Femur (tissue), 1 donor: ENCODE measurements at places on chromosomes 12 and 14.

DNA sequence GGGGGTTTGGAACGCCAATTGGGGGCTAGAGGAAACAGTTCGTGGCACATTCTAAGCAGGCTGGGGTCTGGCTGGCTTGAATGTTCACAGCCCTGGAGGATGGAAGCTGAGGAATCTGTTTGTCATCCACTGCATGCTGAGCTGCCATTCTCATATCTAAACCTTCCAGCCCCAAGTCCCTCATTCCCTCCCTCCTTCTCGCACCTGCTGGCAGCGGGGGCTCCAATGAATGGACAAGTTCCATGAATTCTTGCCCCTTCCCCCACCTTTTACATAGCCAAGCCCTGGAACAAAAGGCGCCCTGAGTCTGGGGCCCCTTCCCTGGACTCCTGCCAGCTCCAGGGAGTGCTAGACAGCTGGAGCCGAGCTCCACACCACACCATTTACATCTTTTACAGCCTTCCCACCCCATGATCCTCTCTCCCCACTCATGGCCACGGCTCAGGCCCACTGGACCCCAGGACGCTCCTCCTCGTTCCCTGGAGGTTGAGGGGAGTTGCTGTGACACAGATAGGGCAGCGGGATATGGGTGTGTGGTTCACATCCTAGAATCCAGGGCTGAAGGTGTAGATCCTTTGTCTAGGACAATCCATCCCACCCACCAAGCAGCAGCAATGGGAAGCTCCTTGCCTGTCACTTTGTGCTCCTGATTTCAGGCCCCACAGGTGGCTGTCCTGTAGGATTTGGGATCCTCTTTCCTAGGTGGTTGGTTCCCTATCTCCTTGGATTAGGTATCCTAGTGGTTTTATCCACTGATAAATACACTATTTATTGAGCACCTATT is 21.7 kb upstream of the VRTN start:
- peak; percentile 41 for DNase-seq

DNA sequence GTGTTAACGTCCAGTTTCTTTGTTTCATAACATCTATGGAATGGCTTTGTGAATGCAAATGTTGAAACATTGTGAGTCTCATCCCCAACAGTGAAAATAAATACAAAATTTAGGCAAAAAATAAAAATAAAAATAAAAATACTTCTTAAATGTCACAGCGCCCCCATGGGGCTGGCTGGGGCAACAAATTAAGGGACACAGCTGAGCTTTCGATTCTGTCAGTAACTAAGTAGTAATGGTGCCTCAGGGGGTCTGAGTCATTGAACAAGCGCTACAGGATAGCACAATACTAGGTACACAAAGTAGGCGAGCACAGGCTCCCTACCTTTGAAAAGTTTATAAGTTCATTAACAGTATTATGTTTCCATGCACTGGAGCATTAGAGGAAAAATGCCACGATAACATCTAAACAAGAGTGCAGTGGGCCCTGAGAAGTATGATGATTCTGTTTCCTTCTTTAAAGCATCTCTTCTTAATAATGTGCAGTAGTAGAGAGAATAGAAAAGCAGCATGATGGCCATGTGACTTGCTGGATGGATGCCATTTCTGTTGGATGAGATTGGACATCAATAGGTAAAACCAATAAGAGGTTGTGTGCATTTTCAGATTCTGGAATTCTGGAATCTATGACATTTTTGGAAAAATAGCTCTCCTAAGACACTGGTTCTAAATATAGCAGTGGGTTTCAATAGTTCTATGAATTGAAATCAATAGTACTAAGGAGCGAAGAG is 667.2 kb downstream of the DIO2 start:
- DNase-seq: no peak

- DNase-seq: no peak
These were observed 10.2 kb downstream of the HEATR5A start for GRCh38 chr14:31410048-31410650.

DNA sequence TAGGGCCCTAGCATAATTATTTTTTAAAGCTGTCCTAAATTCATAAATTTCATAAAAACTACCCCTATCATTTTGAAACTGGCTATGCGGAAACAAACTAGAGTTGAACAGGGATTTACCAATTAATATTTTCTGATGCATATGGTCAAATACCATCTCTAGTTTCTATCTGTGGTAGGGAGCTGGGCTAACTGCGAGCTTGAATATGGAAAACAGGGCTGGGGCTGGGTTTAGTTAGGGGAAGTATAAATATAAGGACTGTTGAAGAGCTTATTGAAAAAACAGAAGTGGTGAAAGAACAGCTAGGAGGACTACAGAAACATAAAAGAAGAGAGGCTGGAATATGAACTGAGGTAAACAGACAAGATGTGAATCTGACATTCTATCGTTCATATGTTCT is 91.8 kb downstream of the SLC38A1 start:
- no peak for DNase-seq

- no peak for DNase-seq
These were observed 2.7 kb downstream of the ART4 start for GRCh38 chr12:14840616-14841015.

DNA sequence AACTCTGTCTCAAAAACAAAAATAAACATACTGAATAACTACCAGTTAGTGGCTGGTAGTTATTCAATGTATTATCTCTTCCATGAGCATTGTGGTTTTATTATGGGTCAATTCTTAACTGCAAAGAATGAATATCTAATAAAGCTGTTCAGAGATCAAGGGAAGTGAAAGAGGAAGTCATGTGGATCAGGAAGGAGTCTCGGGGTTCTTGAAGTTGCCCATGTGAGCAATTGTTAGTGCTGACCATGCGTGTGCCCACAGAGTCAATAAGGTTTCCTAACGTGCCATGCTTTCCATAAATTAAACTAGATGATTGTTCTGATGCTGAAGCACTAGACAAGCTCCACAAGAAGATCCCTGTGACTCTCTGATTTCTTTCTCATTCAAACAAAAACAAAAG is 136.5 kb upstream of the CPSF6 start:
- no peak for DNase-seq

- peak; percentile 14 for DNase-seq
These were observed 7.4 kb downstream of the RBP5 start for GRCh38 chr12:7121324-7121723.

- DNase-seq: no peak
These were observed 242.9 kb downstream of the TMEM132D start for GRCh38 chr12:129660946-129661345.

- no peak for DNase-seq
These were observed 190.5 kb upstream of the PLXNC1 start for GRCh38 chr12:93957870-93958269.

GRCh38 chr12:3014641-3015040 is 55.4 kb downstream of the TEAD4 start:
- DNase-seq: no peak

- no peak for DNase-seq
These were observed 1087.4 kb upstream of the FLRT2 start for GRCh38 chr14:84442521-84442920.

DNA sequence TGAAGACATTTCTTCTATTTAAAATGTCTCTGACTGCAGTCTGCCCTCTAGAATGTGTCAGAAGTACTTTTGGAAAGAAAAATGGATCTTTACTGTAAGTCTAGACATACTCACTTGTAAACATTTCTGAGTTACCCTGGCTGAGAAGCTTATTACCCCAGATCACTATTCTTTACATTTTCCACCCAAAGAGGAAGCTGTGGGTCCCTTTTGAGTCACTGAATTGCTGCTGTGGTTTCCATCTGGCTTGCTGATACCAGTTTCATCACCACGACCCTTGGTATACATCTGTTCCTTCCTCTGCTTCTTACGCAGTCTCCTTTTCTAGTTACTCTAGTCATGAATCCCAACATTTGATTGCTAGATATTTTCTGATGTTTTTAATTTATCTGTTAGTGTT is 20.2 kb upstream of the CLEC4D start:
- DNase-seq: peak; percentile 31

- DNase-seq: peak; percentile 27
These were observed 22.0 kb upstream of the DRAM1 start for GRCh38 chr12:101855364-101855884.

DNA sequence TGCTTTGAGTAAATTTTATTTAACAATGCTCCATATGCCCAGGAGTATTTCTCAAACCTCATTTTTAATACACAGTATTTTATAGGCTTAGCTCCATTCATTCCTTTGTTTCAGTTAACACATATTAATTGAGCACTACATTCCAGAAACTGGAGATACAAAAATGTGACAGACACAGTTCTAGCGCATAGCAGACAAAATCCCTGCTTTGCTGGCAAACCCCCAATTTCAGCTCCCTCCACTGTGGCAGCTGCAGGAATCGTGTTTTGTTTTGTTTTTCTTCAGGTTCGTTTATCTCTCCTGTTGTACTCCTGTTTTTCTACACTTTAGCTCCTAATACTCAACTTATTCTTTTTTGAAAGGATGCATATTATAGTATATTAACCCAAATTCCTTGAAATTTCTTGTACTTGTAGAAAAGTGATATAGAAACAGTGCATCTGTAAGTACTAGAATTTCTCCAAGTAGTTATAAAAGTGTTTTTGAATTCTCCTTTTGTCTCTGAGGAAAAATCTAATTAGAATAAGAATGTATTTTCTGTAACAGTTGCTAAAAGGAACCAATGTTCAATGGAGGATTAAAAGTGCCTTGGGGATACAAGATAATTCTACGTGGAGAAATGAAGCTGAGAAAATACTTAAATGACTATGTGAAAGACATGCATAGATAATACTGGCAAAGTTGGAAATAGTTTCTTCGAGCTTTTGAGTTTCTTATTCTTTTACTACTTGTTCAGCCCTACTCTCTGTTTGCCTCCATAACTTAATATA is 6.4 kb upstream of the RAB21 start:
- DNase-seq: no peak

GRCh38 chr12:121949648-121950397 is 31.4 kb downstream of the CFAP251 start:
- DNase-seq: no peak

DNA sequence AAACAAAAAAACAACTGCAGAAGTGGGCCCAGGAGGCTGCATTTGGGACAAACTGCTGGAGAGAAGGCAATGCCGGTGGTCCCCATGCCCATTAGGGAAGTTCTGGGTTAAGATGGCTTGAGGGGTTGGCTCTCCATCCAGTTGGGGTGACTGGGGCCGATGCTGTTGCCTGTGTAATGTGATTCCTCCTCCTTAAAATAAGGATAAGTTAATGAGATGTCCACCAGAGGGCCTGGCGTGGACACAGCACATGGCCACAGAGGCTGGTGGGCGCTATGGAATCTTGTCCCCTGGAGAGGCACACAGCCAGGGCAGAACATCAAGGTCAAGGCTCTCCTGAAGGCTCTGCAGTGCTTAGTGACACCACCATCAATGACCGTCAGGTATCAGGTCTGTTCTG is 1.0 kb upstream of the TESC start:
- DNase-seq: no peak

DNA sequence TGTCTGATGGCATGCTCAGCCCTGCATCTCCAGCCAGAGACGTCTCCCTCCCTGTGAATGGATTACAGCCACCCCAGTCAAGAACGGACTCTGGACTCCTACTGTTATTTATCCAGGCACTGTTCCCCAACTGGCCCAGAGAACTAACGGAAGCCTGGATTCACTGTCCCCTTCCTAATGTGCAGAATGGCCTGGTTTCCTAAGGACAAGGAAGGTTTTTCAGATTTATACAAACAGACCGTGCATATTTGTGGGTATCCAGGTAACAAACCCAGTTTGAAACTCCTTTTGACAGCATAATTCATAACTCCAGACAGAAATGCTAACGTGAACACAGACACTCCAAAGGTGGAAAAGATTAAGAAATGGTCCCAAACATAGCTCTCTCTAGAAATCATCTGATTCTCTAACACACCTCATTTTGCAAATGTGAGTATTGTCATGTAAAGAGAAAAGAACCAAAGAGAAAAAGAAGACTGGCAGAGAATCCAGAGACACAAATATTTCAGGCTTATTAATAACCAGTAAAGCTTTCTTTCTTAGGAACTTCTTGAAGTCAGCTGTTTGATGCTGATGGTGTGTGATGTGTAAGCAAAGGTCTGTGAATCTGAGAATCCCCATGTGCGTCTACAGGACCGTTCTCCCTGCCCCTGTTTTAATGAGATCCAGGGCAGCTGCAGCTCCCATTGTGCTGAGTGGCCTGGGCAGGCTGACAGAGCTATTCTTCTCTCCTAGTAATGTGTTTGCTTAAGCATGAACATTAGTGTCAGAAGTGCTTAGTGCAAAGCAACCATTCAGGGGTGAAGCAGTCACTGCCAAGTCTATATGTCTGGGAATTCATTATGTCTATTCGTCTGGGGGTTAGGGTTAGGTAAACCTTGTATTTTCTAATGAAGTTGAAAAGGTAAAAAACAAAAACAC is 86.8 kb upstream of the HIF1A start:
- DNase-seq: peak; percentile 49

DNA sequence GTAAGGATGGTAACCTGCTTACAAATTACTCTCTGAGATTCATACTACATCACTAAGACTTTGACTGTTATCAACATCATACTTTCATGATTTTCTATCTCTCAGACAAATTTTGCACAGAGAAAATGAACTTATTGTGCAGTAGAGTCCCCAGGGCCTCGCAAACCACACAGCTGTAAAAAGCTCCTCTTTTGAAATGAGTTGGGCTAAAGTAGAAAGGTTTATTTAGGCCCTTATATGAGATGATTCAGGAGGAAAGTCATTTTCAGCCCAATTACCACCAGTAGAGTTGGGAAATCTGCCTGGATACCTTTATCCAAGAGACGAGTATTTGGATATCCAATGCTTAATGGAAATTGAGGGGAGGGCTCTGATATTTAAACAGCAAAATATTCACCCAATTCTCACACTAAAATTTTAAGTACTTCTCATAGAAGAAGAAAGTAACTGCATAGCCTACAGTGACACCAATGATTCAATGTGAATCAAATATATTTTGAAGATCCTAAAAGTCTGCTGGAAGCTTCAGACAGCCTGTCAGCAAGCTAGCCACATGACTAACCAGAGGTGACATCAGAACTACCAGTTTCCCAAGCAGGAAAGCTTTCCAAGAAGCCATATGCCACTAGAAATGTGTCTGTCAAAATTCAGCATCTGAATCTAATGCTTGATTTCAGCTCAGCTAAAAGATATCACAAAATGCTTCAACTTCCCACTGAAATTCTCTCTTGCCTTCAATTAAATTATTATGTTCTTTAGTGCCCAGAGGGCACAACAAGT is 190.1 kb upstream of the SYT1 start:
- no peak for DNase-seq

DNA sequence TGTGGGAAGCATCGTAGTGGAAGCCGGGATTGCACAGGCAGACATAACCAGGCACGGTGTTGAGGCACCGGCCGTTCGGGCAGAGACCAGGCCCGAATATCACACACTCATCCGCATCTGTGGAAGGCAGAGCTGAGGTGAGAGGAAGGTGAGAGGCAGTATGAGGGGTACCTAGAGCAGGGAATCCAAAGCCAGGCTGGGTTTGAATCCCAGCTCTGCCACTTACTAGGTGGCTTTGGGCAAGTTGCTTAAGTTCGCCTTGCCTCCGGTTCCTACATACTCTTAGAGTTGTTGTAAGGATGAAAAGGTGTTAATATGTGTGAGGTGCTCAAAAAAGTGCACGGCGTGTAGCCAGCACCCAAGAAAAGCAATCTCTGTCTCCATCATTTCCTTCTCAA is 10.4 kb downstream of the ISCA2 start:
- no peak for DNase-seq

GRCh38 chr12:53499266-53500141 is at the start of gene MAP3K12:
Gene MAP3K12, minus strand, starts transcription at chr12:53499458. Its CDS starts 12,067 bp downstream, at chr12:53487391.
- peak; percentile 81 for DNase-seq
